ENCODE measurements at places on chromosomes 16 and 17. TPM values are rescaled to one million over a fixed set of nuclear protein-coding genes. Genes with fewer than 3 reads are reported as not detected.
A peak's percentile ranks its signal among the peaks of the same experiment; 100 is the strongest.

- DNase-seq, result no peak
Measured at GRCh38 chr16:21620592-21620991, 21.2 kb downstream of the METTL9 start.

Gene TNS4
- total RNA-seq, result 0.24 TPM

DNA sequence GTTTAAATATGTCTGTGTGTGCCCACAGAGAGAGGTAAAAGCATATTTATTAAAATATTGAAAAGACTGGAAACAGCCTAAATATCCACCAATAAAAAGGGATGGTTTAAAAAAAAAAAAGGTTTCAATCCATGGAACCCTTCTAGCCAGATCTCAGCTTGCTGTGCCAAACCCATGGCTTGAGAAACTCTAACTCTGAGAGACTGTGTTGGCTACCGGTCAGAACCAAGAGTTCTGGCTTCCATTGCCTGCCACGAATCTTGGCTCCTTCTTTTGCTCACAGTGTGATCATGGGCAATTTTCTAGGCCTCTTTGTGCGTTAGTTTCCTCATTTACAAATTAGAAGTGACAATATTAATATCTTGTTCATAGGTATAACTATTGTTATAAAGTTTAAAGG lies 201.3 kb upstream of the IRX3 start:
- DNase-seq, result no peak

DNA sequence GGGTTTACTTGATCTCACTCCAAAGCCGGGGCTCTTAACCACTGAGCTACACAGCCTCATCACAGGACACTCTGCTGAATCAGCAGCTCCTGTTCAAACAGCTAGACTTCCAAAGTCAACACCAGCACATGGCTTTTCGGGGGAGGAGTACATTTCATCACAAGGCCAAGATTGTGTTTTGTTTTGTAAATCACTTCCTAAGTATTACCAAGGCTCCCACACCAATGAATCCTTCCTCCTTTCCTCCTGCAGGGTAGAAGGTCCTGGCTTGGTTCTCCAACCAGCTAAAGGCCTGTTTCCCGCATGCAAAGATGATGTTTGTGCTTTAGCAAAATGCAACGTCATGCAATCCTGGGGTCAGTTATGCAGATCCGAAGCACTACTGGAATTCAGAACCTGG lies 152.5 kb downstream of the XYLT1 start:
- DNase-seq, result peak; percentile 25

Gene CD79B
- total RNA-seq, result not detected

GRCh38 chr17:2106308-2106955 lies 51.5 kb downstream of the HIC1 start:
- DNase-seq, result no peak

DNA sequence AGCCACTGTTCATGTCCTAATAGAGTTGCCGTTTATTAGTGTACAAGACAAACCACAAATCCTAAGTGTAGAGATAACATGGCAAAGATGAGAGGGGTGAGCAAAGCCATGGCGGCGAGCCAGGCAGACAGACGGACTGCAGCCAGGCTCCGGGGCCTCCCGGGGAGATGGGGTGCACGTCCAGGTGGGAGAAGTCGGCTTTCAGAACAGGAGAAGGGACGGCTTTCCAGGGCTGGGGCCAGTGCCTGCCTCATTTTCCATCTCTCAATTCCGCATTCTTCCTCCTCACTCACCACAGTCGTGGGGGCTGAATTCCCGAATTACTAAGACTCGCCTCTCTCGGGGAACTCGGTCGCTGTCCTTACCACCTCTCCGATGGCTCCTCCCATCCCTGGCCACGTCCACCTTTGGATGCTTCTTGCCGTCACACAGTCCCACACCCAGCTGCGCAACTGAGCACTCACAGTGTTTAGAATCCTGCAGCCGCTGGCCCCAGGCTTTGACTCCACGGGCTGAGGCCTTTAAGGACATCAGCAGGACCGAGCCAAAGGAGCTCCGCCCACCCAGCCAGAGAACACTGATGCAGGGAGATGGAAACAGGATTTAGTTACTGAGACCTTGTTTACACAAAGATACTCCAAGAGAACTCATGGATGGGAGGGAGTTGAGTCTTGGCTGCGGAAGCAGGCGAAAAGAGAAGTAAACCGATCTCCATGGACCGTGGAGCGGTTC lies 59.7 kb downstream of the RNF112 start:
- peak; percentile 22 for DNase-seq

- no peak for DNase-seq
Measured at GRCh38 chr17:17911001-17911613, 61.1 kb downstream of the TOM1L2 start.

GRCh38 chr16:81515281-81515680 lies 70.7 kb downstream of the CMIP start:
- DNase-seq, result no peak

Gene GNG13
- total RNA-seq, result not detected
